Small intestine (tissue), 16 donors: ENCODE measurements at places on chromosomes 5 and 9. TPM values are rescaled to one million over a fixed set of nuclear protein-coding genes. Genes with fewer than 3 reads are reported as not detected.
A peak's percentile ranks its signal among the peaks of the same experiment; 100 is the strongest.

DNA sequence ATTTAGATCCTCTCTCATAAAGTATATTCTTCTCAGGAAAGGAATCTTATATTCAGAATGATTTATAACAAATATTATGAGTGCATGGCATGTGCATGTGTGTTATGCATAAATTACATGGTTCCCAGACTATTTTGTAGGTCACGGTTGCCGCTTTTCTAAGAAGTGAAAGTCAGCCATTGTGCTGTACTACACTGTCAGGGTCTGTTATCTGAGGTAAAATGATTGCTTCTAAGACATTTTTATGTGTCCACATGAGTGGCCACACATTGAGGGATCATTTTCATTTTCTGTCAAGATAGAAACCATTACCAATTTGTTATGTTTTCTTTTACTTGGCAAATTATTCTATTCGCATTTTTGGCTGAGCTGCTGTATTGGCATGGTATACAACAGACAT is 210.8 kb downstream of the CWC27 start:
- DNase-seq = no peak

The TAS2R1 gene
- not detected for polyA plus RNA-seq

DNA sequence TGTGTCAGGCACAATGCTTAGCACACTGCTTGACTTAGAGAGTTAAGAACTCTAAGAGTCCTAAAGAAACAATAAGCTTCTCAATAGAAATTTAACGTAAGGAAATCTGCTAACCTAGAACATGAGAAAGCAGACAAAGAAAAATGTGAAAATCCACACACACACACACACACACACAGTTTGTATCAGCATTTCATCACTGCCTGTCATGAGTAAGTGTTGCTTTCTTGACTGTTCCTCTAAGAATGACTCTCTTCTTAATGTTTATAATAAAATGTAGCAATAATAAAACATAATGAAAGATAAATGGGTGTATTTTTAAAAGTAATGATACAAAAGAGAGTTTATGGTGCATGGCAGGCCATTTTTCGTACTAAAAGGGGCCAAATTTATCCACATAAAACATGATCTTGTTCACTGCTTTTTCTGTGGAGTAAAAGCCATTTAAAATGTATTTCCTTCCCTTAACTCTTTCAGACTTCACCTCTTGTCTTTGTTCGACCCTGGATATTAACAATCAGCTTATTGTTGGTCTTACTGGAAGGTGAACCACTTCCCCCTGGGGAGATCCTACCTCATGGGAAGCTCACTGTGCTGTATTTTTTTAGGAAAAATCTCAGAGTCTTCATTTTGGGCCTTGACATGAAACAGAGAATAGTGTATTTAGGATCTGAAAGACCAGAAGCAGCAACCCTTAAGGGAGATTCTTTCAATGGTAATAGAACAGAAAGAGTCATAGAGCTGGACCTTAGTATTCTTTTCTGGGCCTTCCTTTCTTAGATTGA is 107.3 kb upstream of the ANKRD55 start:
- DNase-seq = no peak

The EXD3 gene
- 47.8 TPM for polyA plus RNA-seq

The SV2C gene
- not detected for polyA plus RNA-seq

DNA sequence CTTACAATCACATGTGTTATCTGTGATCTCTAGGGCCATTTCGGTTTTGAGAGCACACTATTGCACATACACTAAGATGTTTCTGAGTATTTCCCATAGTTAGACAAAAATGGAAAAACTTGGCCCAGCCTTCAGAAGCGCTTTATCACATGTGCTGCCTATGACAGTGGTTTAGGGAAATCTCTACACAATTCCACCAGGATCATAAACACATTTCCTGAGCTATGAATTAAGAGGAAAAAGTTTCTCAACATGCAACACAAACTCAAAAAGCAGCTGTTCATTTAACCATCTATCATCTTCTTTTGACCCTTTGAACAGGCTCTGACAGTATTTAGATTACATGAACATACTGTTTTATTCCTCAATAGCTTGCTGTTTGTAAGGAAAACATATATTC is 15.1 kb downstream of the FGF1 start:
- DNase-seq = no peak

- DNase-seq = peak; percentile 63
These were observed 421 bp downstream of the RUSC2 start for GRCh38 chr9:35490155-35490909.

DNA sequence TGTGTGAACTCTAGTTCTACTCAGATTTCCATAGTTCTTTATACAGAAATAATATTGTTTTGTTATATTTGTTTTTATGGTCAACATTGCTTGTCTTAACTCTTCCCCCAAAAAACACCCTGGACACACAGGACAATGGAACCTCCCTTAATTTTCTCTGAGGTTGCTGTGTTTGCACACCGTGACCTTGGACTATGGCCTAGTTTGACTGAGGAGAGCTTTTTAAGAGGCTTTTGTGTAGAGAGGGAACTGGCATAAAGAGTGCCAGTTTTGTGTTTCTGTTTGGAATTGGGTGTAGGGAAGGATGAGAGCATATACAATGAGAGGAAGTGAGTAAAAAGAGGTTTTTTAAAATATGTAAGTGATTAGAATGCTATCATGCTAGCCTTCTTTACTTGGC is 101.1 kb upstream of the MEF2C start:
- DNase-seq = no peak

DNA sequence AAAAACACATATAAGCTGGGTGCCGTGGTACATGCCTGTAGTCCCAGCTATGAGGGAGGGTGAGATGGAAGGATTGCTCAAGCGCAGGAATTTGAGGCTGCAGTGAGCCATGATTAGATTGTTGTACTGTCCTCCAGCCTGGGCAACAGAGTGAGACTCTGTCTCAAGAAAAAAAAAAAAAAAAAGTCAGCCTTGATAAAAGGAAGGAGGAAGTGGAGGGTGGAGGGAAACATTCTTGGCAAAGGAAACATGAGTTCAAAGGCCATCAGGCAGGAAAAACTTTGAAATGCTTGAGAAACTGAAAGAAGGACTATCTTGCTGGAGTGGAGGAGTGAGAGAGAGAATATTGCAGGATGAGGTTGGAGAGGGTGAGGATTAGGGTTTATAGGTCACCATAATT is 18.3 kb upstream of the ANKHD1 start:
- DNase-seq = peak; percentile 61

The DTWD2 gene
- 3.4 TPM for polyA plus RNA-seq

The GZMA gene
- 4.3 TPM for polyA plus RNA-seq

- DNase-seq = no peak
These were observed 82.4 kb upstream of the IFNK start for GRCh38 chr9:27441741-27442070.

The TRAF2 gene
- polyA plus RNA-seq = 13.2 TPM

The RASEF gene
- 2.2 TPM for polyA plus RNA-seq

- no peak for DNase-seq
These were observed 13.4 kb upstream of the SLC2A6 start for GRCh38 chr9:133492061-133493021.

The MAMDC4 gene
- 8.9 TPM for polyA plus RNA-seq

- no peak for DNase-seq
These were observed 295.3 kb upstream of the SLC24A2 start for GRCh38 chr9:20084125-20084524.

- no peak for DNase-seq
These were observed 71.9 kb downstream of the MAP1B start for GRCh38 chr5:72179028-72179815.

DNA sequence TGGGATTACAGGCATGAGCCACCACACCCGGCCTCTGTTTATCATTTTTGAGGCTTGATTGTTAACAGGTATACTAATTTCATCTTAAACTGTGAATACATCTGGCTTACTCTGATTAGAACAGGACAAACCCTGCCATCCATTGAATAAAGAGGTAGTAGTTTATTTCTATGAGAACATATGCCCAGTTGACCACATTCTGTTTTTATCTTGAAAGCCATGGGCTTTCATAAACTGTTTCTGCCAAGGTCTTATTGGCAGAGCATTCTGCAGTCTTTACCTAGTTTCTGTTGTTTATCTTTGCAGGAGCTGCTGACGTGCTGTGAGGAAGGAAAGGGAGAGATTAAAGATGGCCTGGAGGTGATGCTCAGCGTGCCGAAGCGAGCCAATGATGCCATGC is 184.9 kb upstream of the OTULINL start:
- no peak for DNase-seq

DNA sequence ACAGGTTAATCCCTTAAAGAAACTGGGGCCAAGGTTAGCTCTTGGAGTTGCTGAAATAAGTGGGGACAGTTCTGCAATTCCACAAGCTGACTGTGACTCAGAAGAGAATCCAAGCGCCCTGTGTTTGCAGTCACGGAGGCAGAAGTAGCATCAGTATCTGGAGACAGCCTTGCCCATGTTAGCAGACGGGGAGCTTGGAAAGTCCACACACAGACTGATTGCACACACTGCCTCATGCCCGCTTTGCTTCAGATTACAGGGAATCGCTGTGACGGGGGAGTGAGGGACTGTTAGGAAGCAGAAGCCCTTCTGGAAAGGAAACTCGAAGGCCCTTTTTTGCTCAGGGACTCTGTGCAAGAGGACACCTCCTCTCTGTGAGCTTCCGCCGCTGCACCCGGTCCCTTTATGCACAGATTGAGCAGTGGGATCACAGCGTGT is 30.9 kb upstream of the PPP1R26 start:
- DNase-seq = no peak

The MRPL50 gene
- 13.2 TPM for polyA plus RNA-seq

GRCh38 chr9:96317335-96317980 is 15.5 kb upstream of the HSD17B3 start:
- peak; percentile 67 for DNase-seq

GRCh38 chr5:127935398-127935797 is 148.2 kb upstream of the SLC12A2 start:
- DNase-seq = no peak

DNA sequence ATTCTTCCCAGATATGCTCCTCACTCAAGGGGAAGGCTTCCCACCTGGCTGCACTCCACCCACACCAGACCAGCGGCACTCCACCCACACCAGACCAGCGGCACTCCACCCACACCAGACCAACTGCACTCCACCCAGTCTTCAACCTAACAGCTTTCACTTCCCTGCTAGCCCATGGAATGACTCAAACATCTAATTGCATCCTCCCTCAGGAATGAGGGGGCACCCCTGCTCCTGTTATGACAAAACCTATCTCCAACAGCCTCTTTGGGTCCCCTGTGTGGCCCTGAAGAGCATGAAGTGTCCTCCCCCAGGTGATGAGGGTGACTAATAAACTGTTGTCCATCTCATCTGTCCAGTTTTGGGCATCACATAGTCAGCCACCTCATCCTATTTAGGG is 556.6 kb upstream of the TUSC1 start:
- no peak for DNase-seq

DNA sequence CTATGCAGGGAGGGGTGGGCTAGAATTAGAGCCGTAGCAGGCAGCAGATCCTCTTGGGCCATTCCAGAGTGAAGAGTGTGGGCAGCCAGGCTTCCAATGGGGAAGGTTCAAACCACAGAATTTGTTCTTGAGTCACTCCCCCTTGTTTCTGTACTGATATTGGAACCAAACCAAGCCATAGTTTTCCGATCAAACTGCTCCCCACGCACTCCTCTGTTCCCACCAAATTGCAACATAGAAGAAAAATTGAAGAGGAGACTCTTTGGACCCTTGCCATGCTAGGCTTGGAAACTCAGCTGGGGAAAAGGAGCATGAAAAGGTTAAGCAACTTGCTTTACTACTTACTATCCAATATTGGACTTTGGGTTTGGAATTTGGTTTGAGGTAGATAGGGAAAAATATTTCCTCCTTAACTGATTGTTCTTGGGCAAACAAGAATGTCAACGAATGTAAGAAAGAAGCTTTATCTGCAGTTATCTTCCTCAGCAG is 165.8 kb upstream of the NR3C1 start:
- DNase-seq = peak; percentile 83

DNA sequence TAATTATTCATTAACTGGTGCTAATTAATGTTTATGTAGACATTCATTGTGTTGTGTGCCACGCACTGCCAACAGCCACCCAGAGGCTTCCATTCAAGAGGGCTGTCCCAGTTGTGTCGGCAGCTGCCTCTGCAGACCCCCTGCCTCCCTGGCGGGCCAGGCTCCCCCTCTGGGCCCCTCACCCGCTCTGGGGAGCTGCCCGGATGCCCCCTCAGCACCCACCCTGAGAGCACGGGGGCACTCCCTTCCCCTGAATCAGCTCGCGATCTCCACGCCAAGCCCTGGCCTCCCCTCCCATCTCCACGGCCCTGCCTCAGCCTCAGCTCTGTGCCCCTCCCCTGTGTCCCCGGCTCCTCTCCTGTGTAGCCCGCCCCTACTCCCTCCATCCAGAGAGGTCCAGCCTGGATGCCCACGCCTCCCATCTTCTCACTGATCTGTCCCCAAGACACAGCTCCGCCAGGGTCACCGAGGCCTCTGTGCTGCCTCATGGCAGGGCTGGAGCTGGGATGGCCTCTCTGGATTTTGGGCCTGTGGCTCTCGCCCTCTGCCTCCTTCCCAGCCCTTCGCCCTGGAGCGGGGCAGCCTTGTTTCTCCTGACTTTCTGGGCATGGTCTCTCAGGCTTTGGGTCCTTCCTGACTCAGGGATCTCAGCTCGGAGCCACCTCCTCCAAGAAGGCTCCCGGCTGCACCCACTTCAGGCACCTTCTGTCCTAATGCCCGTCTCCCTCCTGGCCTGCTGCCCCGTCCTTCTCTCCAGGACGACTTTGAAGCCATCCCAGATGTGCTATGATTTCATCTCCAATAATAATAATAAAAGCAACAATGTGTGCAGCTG is 16.0 kb upstream of the SLC9A3 start:
- DNase-seq = no peak

DNA sequence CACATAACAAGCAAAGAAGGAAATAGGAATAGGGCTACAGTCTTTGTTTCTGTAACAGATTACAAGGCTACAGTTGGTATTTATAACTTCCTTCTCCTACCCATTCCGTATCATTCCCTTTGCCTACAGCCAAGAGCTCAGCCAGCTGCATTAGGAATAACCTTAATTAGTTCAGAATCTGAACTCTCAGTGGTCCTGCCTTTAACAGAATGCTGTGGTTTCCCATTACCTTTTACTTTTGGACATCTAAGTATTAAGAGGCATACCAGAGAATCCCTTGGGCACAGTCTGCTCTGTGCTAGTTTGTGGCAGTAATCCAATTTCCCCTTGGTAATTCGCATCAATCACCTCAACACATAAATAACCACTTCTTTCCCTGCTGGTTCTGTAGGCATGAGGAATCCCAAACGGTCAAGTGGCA is 44.2 kb downstream of the PKD2L2 start:
- no peak for DNase-seq

The ABO gene
- 9.5 TPM for polyA plus RNA-seq

GRCh38 chr5:168853972-168854371 is 274.8 kb upstream of the PANK3 start:
- DNase-seq = no peak

GRCh38 chr9:18451406-18451805 is 22.5 kb upstream of the ADAMTSL1 start:
- no peak for DNase-seq

DNA sequence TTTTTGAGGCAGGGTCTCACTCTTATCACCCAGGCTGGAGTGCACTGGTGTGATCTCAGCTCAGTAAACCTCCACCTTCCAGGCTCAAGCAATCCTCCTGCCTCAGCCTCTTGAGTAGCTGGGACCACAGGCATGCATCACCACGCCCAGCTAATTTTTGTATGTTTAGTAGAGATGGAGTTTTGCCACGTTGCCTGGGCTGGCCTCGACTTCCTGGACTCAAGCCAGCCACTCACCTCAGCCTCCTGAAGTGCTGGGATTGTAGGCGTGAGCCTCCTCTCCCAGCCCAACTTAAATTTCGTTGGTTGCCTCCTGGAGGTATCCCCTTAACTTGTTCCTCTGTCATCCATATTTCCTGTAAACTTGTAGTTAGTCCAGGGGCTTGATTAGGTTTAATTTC is 47.2 kb downstream of the RAB24 start:
- DNase-seq = no peak

- no peak for DNase-seq
These were observed 61.3 kb upstream of the XPA start for GRCh38 chr9:97758334-97758916.

GRCh38 chr5:142902186-142902965 is 132.2 kb downstream of the ARHGAP26 start:
- no peak for DNase-seq
